NCI-H526 (cell line): ENCODE measurements at places on chromosomes 16 and 17.

DNA sequence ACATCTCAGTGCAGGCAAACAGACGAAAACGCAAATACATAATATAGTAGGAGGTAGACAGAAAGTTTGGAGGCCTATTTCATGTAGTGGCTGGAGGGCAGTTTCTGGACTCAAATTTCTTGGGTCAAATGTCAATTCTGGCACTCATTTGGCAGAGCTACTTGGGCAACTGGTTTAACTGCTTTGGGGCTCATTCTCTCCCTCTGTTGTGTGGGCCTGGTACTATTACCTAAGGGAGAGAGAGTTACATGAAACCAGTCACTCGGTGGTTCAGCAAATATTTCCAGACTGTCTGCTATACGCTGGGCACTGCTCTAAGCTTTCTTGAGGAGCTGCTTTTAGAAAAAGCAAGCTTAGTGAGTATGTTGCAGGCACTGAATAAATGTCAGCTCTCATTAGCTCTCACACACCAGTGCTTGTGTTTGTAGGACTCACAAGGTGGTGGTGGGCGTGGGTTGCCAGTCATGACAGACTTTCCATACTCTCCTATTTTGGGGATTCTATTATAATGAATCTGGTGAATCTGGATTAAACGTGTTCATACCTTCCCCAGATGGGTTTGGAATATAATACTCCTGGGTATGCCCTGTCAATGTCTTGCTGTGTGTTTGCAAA is 1.8 kb upstream of the SHISA9 start:
- no peak for DNase-seq

- no peak for DNase-seq
Observed at GRCh38 chr17:34169496-34169895, 85.6 kb upstream of the CCL2 start.

GRCh38 chr17:38672788-38673706 is 1.7 kb downstream of the EPOP start:
- no peak for DNase-seq

GRCh38 chr16:3119286-3119685 is 6.9 kb downstream of the ZNF205 start:
- DNase-seq, result no peak

GRCh38 chr16:11430601-11431317 is 85.5 kb downstream of the RMI2 start:
- no peak for DNase-seq

GRCh38 chr17:82252511-82253178 is 20.9 kb downstream of the CSNK1D start:
- no peak for DNase-seq

DNA sequence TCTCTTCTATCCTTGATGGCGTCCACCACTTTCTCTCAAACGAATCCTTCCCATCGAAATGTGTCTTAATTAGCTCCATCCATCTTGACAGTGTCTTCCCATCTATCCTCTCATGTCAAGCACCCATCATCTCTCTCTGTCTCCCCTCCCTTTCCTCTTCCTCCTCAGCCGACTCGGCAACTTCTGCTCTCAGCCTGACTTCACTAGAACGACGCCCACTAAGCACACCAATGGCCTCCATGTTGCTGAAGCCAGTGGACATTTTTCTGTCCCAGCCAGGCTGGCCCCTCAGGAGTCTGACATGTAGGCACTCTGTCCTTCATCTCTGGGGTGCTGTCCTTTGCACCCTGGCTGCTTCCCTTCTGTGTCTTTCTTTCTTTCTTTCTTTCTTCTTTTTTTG is 2.5 kb upstream of the SPATA20 start:
- no peak for DNase-seq

- DNase-seq, result no peak
Observed at GRCh38 chr16:89191033-89191900, 9.1 kb downstream of the SLC22A31 start.

- no peak for DNase-seq
Observed at GRCh38 chr17:45256114-45256966, 5.6 kb downstream of the SPATA32 start.

DNA sequence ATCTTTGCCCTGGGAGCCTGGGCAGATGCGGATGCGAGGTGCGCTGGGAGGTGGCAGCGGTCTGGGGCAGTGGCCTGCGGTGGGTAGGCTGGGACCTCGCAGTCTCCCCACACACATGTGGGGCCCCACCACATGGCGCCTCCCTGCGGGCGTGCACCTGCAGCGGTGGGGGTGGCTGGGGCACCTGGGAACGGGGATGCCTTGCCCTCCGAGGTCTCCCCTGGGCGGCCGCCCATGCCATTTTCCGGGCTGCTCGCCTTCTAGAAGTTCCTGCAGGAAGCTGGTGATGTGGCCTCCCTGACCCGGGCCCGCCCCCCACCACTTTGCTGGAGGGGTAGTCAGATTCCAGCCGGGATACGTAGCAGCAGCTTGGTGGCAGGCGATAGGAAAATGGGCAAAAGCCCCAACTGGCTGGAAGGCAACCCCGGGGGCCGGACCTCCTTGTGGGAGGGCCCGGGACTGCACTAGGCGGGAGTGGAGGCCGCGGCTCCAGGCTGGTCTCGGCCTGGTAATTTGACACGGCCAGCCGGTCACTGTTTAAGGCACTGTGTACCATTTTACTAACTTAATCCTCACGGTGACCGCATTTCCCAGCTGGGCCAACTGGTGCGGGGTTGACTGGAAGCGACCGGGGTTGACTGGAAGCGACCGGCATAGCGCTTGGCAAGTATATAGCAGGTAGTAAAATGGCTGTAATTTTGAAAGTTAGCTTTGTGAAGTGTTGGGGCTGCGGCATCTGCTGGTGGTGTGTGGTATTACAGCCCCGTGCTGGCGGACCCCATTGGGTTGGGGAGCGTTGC is 38.5 kb downstream of the IGF2BP1 start:
- DNase-seq, result peak; percentile 31

DNA sequence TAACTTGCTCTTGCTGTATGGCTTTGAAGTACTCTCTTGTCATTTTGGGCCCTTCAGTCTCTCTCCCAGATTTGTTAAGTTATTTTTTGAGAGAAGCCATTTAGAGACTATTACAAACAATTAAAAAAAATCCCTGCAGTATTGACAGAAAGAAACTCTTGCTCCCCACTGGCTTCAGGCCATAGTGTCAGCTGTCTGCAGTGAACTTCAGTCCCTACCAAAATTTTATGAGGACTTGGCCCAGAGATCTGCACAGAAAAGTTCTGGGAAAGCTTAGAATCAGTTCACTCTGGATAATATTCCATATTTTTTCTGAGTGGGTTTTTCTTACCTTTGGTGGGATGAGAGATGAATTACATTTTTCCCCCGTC is 30.9 kb upstream of the SUPT4H1 start:
- no peak for DNase-seq

DNA sequence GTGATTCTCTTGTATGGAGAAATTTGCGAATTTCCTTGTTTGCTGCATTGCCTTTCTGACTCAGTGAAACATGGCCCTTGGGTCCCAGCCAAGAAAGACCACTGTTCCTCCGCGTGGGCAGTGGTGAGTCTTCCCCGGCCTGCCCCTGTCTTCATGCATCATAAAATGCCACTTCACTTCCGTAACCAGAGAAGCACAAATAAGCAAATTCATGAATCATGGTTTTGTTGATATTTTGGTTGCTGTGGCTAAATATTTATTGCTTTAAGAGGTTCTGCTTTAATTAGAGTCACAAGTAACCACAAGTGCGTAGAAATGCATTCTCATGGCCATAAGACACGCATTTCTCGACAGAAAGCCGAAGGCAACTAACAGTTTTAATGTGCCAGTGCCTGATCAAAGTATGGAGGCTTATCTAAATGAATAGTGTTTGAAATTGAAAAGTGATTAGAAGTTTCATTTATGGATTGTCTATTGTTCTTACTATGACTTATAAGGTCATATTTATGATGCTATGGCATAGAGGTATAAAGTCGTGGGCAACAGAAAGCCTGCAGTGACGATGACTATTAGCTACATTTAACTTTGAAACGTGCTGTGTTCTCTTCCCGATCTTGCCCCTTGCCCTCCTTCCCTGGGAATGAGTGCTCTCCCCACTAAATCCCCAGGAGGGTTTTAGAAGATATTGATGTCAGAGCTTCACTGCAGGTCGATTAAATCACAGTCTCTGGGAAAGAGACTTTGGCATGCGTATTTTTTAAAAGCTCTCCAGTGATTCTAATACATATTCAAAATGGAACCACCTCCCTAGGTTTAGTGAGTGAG is 76.0 kb downstream of the WIPI1 start:
- DNase-seq, result no peak

DNA sequence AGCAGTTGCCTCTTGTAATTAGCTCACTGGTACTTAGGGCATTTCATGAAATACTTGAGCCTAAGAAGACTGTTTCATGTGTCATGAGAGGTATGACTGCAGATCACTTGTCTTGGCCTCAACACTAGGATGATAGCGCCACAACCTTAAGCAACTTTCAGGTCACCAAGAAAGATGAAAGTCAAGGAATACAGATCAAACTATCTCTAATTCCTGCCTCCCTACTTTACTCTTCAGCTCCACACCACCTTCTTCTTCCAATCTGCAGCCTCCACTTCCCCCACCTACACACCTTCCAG is 28.0 kb downstream of the GNA13 start:
- DNase-seq, result no peak

DNA sequence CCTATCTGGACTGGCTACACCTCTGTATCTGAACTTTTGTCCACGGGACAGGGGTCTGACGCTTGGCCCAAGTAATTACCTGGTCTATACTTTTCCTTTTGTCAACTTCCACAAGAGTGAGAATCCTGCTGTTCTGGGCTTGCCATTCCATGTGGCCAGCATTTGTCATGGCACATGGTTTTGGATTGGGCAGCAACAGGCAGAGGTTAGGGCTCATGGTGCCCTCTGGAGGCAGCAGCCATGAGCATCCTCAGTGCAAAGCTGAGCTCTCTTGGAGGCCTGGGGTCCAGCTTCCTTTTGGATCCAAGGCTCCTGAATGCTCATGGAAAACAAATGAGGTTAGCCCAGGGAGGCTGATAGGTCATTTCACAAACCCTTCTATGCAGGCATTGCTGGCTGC is 7.5 kb upstream of the EDC4 start:
- DNase-seq, result peak; percentile 22

GRCh38 chr16:30652005-30652296 is 1.2 kb downstream of the PRR14 start:
- no peak for DNase-seq

- DNase-seq, result no peak
Observed at GRCh38 chr17:17555151-17555550, 36.4 kb downstream of the PEMT start.

DNA sequence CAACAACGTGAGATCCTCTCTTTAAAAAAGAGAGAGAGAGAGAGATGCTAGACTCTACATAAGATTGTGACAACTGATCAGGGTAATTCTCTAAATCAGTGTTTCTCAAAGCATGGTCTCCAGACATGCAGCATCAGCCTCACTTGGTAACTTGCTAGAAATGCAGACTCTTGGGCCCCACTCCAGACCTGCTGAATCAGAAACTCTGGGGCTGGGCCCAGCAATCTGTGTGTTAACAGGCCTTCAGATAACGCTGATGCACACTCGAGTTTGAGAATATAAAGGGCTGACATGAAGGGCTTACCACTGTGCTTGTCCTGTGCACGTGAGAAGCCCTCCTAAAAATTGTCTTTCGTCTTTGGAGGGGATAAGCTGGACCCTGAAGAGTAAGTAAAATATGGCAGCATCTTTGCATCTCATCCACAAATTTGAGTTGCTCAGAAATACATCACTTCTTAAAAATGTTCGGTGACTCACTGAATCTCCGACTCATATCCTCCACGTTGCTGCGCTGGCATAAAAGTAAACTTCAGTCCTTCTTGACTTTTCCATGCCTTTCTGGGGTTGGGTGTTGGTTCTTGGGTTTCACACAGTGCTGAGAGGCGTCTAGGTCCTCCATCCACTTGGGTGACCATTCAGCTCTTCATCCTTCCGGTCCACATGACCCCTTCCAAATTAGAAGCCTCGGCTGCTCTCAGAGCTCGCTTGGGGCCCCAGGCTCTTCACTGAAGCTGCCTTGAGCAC is 26.1 kb upstream of the KDM8 start:
- DNase-seq, result no peak

DNA sequence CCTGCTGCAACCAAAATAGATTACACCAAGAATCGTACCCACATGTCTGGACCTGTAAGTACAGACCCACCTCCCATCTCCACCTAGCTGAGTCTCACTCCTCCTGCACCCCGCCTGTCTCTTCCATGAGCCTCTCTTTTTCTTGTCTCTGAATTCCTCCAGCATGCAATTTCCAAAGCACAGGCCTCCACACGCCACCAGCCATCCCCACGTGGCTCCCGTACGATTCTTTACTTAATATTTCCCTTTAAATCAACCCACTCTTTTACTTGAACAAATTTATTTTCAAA is 1.2 kb downstream of the RPH3AL start:
- no peak for DNase-seq

GRCh38 chr16:65834688-65835087 is 531.8 kb upstream of the CDH5 start:
- no peak for DNase-seq

DNA sequence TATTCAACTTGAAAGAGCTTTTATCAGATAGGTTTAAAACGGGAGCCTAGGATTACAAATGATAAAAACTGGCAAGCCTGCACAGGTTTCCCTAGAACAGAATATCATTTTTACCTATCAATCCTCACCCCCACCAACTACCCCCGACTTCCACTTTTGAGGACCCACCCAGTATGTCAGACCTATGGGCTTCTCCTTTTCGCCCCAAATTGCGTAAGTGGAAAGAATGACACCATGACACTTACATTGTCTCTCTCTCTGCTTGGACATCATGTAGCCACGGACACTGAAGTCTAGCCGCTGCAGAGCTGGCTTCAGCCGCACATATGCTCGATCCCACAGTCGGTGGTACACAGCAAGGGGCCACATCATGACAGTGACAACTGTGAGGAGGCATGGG is 7.4 kb upstream of the PSMC3IP start:
- no peak for DNase-seq

- no peak for DNase-seq
Observed at GRCh38 chr16:77816293-77816692, 27.9 kb downstream of the VAT1L start.

- DNase-seq, result no peak
Observed at GRCh38 chr16:7350806-7351205, 18.2 kb downstream of the RBFOX1 start.

DNA sequence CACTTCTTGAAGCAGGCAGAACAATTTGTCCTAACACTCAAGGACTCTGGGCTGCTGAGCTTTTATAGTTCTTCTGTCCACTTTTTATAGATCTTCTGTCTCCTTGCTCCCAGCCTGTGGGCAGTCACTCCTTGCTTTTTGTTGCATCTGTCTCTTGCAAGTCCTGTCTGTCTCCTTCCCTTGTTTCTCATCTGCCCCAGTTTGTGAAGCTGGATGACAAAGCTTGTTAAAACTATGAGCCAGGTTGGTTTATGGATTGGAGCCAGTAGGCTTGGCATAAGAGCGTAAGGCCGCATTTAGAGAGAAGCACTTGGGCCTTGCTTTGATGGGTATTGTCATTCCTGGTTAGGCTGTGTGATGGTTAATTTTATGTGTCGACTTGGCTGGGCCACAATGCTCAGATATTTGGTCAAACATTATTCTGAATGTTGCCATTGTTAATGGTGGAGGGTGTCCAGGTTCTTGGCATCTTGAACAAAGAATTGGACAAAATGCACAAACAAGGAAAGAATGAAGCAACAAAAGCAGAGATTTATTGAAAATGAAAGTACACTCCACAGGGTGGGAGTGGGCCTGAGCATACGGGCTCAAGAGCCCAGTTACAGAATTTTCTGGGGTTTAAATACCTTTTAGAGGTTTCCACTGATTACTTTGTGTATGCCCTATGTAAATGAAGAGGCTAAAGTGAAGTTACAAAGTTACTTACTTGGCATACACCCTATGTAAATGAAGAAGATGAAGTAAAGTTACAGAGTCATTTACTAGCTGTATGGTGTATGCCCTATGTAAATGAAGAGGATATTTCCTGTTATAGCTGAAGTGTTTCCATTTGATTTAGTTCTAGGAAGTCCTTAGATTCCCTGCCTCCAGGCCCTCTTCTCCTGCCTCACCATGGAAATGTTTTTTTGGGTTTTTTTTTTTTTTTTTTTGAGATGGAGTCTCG is 8.0 kb upstream of the CPPED1 start:
- DNase-seq, result no peak
